ENCODE measurements at places on chromosomes 4 and X.
A peak's percentile ranks its signal among the peaks of the same experiment; 100 is the strongest.

DNA sequence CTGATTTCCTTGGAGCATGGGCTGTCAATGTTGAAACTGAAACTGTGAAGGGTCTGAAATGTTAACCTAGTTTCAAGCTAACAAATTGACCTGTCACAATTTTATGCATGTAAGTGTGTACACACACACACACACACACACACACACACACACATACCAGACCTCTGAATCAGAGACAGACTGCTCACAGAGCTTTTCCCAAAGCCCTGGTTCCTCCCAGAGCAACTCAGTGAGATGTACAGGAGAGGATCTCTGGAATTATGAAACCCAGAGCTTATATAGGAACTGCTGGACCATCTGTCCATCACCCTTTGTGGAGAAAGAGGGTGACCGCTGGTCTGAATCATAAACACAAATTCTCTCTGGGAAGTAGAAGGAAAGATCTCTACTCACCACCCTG is 228.1 kb upstream of the PRPS2 start:
- no peak for DNase-seq

GRCh38 chrX:153353416-153353815 is 19.5 kb downstream of the ZNF275 start:
- no peak for DNase-seq

DNA sequence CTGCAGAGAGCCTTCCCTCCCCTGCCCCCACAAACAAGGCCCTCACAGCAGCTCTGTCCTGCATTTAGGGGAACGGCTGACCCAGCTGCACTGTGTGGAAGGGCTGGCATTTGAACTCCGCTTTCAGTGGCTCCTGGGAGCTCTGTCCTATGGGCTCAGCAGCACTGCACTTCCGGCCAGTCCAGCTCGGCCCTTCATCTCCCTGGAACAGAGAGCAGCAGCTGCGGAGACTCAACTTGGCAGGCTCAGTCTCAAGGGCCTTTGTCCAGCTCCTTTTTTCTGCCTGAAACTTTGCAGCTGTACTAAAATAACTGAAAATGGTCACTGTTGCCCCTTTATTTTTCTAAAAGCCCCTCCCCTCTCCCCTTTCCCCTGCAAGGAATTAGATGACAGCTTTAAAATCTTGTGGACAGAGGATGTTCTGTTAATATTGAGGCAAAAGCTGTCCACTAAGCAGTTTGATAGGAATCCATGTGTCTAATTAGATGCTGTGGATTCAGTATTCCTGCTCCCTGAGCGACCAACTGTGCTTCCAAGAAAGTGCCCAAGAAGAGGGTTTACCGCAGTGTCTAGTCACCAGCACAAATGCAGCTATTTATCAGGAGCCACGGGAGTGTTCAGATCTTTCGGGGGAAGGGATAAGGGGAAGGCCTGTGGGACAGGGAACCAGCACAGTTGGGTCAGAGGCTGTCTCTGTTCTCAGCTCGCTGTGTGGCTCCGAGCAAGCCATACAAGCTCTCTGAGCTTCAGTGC is 133.1 kb downstream of the AFAP1 start:
- DNase-seq: no peak

GRCh38 chrX:73647632-73648322 is 84.8 kb downstream of the CHIC1 start:
- DNase-seq: no peak

DNA sequence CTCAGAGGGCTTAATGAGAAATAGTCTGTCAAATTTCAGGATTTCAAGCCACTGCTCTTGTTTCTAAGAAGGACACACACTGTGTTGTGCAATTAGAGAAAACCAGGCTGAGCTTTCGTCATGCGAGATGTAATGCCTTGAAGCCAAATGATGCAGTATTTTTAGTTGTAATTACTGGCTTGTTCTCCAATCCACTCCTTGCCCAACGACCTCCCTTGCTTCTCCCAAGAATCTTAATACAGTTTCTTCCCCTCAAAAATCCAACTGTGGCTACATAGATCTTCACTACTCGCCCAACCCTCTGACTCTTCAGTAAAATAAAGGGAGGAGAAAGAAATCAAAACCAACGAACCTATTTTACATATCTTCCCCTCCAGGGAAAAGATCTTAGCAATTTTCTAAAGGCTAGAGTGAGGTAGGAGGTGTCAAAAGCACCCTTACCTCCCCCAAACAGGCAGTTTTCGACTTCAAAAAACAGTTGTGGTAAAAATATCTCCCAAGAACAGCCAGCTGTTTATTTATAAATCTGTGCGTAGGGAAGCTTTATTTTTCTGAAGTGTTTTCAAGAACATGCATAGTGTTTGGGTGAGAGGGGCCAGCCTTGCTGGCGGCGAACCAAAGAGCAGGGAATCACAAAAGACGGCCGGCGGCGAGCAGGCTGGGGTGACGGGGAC is 68.7 kb downstream of the MGST2 start:
- DNase-seq: no peak

DNA sequence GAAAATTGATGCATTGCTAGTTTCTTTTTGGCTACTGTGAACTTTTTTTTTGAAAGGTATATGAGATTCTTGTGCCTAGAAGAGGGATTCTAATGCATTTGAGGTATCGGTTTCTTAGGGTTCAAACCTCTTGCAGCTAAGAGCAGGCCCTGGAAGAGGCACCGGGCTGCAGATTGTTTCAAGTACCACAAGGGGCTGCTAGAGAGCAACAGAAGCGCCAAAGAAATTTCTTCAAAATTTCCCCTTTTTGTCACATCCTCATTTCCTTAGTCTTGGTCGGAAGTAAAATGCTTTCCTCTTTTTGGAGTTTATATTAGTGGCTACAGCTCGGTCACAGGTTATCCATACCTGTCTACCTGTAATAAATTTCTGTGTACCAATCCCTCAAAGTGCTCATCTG is 89.8 kb downstream of the PDGFRA start:
- peak; percentile 53 for DNase-seq

- DNase-seq: no peak
Measured at GRCh38 chr4:66376396-66376795, 706.1 kb upstream of the EPHA5 start.

DNA sequence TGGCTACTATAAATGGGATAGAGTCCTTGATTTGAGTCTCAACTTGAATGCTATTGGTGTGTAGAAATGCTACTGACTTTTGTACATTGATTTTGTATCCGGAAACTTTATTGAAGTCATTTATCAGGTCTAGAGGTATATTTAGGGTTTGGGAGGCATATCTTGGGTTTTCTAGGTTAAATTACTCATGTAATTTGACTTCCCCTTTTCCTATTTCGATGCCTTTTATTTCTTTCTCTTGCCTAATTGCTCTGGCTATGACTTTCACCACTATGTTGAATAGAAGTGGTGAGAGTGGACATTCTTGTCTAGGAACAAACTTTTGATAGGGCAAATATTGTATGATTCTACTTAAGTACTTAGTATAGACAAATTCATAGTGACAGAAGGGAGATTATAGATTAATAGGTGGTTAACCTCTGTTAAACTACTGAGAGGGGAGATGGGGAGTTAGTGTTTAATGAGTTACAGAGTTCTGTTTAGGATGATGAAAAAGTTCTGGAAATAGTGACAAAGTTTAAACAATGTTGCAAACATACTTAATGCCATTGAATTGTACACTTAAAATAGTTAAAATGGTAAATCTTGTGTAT is 22.8 kb upstream of the HSPA4L start:
- DNase-seq: no peak

GRCh38 chr4:63831590-63832155 is 577.6 kb downstream of the TECRL start:
- no peak for DNase-seq

- DNase-seq: peak; percentile 91
Measured at GRCh38 chrX:153400146-153401132, 711 bp downstream of the PNMA6E start.

- no peak for DNase-seq
Measured at GRCh38 chrX:55640854-55641253, 17.7 kb downstream of the FOXR2 start.

- no peak for DNase-seq
Measured at GRCh38 chr4:154389148-154389547, 102.5 kb downstream of the DCHS2 start.

- no peak for DNase-seq
Measured at GRCh38 chr4:48944756-48945241, 38.2 kb upstream of the OCIAD2 start.

GRCh38 chr4:75907966-75908365 is 5.7 kb upstream of the PPEF2 start:
- DNase-seq: no peak

GRCh38 chrX:136687457-136687856 is 39.5 kb downstream of the CD40LG start:
- DNase-seq: no peak

DNA sequence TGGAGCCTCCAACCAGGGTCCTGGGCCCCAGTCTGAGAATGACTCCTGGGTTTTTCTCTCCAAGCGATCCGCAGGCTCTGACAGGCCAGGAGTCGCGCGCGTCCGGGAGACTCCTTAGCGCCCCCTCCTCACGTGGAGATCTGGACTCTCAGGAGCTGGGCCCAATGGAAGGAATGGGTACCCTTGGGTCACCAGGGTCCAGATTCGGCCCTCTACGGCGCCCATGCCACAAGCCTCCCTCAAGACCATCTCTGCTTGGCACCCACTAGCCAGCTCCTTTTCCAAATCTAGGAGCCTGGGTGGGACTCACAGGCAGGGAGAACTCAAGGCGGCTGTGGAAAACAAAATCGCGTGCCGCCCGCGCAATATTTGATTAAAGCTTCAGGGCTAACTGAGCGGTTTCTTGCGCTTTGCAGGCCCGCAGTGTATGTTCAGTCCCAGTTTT is 7.1 kb downstream of the HAND2 start:
- DNase-seq: no peak

DNA sequence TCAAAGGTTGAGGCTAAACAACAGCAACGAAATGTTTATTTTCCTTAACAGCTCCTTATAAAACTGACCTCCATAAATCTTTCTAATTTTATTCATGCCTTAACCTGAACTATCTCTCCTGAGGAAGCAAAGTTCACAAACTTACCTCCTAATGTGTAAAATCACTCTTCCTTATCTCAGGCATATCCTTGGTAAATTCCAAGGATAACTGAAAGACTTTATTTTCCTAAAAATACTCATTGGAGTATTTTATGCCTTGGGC is 197.4 kb downstream of the NWD2 start:
- DNase-seq: no peak

- DNase-seq: no peak
Measured at GRCh38 chr4:52643785-52644244, 15.3 kb downstream of the USP46 start.

DNA sequence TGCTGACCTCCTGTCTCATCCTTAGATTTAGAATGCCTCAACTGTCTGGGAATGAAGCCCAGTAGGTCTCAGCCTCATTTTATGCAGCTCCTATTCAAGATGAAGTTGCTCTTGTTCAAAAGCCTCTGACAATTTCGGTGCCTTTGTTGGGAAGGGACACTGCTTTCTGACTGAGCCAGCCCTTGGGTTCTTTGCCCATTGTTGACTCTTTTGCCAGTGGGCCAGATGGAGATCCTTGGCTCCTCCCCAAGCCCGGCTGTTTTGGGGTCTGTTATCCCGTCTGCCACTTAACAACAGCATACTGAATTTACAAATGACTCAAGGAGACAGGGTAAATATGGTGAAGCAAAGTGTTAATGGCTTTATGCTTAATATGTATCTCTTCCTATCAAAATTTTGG is 58.3 kb upstream of the PRKX start:
- DNase-seq: no peak

- no peak for DNase-seq
Measured at GRCh38 chr4:57094832-57095223, 15.4 kb downstream of the IGFBP7 start.

DNA sequence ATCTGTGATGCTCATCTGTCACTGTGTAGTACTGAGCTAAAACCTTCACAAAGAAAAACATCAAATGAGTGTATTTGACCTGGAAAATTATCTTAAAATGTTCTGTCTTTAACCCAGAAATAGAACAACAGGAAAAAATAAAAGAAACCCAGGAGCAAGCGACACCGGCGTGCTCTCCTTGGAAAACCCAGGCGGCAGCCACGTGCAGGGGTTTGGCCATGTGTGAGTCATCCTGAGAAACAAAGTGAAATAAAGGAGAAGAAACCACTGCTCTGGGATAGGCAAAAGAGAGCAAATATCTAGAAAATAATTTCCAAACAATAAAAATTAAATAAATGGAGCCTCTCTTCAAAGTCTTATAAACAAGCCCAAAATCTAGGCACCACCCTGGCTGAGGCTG is 20.0 kb upstream of the TMEM128 start:
- DNase-seq: no peak

GRCh38 chrX:96704629-96705028 is 20.0 kb downstream of the DIAPH2 start:
- DNase-seq: no peak

GRCh38 chr4:27844376-27844775 is 983.7 kb downstream of the STIM2 start:
- DNase-seq: no peak

DNA sequence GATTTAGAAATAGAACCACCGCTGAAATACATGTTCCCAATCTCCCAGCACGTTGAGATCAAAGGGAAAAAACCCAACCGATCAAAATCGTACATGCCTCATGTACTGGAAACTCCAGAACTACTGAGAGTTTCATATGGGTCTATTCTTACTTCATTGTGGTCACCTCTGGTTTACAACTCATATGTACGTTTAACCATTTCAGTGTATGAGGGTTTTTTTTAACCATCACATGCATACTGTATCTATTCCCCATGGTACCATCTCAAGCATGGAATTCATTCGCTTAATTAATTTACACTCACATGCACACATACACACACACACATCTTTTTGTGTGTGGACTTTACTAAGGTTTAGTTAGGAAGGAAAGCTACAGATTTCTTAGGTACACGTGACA is 46.0 kb upstream of the CLNK start:
- DNase-seq: no peak

DNA sequence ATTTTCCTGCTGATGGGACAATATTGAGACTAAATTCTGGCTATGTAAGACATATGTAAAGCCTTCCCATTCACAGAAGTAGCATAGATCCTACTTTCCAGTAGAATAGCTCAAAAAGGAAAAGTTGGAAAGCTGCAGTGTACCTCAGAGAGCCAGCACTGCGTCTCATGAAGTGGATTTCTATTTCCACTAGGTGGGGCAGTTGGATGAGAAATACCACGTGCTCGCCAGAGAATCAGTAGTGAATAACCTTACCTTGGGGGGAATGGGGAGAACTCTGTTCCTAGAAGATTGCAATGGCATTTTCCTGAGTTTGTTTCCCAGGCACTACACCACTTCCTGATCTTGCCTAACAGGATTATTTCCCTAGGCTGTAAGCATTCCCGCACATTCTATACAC is 907.1 kb downstream of the FSTL5 start:
- DNase-seq: no peak

DNA sequence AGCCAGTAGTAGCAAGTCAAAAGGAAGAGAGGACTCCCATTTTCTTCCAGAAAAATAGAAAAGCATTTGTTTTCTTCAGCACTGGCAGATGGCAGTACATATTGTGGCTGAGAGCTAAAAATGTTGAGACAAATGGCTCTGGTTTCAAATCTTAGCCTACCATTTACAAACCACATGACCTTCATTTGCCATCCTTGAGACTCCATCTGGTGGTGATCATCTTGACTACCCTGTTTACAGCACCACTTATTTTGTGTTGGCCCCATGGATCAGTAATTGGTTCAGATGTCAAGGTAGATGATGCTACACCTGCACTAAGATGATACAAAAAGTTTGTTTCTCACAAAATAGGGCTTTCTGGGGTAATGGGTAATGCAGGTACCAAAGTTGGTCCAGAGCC is 951.8 kb upstream of the IGFBP7 start:
- no peak for DNase-seq

GRCh38 chr4:185831125-185831815 is 19.3 kb upstream of the SORBS2 start:
- DNase-seq: no peak
